ENCODE measurements at places on chromosomes 11 and 22. TPM values are rescaled to one million over a fixed set of nuclear protein-coding genes. Genes with fewer than 3 reads are reported as not detected.

The DEUP1 gene
- not detected for total RNA-seq

The CFAP300 gene
- total RNA-seq: 5.3 TPM

The OR8G1 gene
- not detected for total RNA-seq

The RPUSD4 gene
- 24.6 TPM for total RNA-seq

The MUC15 gene
- not detected for total RNA-seq

The CHEK2 gene
- total RNA-seq: 26.8 TPM

The MUC5AC gene
- total RNA-seq: not detected

The PVALB gene
- total RNA-seq: not detected

The HTR3A gene
- not detected for total RNA-seq

The POLA2 gene
- 1.5 TPM for total RNA-seq

The OR8D1 gene
- not detected for total RNA-seq

The CCDC88B gene
- 1.3 TPM for total RNA-seq

The ZPR1 gene
- 45.7 TPM for total RNA-seq

The EFEMP2 gene
- total RNA-seq: 91.1 TPM

The REXO2 gene
- 213 TPM for total RNA-seq

The ANGPTL5 gene
- not detected for total RNA-seq

The DAGLA gene
- 4.4 TPM for total RNA-seq

The C11orf21 gene
- total RNA-seq: not detected

The C11orf52 gene
- total RNA-seq: not detected

The OR51E1 gene
- under 0.01 TPM for total RNA-seq

The ADM gene
- total RNA-seq: 93.5 TPM

The AP5B1 gene
- total RNA-seq: 11.2 TPM

The SAA2 gene
- 0.30 TPM for total RNA-seq

The FHIP1B gene
- 9.5 TPM for total RNA-seq

The PANX2 gene
- 1.5 TPM for total RNA-seq
